Activated CD8-positive, alpha-beta T cell treated with anti-CD3 and anti-CD28 coated beads, Interleukin-2, amount 10 ng/mL, durations not matched to agents 7 days and 5 days (primary cell): ENCODE measurements at places on chromosomes 2 and 18. TPM values are rescaled to one million over a fixed set of nuclear protein-coding genes. Genes with fewer than 3 reads are reported as not detected.

DNA sequence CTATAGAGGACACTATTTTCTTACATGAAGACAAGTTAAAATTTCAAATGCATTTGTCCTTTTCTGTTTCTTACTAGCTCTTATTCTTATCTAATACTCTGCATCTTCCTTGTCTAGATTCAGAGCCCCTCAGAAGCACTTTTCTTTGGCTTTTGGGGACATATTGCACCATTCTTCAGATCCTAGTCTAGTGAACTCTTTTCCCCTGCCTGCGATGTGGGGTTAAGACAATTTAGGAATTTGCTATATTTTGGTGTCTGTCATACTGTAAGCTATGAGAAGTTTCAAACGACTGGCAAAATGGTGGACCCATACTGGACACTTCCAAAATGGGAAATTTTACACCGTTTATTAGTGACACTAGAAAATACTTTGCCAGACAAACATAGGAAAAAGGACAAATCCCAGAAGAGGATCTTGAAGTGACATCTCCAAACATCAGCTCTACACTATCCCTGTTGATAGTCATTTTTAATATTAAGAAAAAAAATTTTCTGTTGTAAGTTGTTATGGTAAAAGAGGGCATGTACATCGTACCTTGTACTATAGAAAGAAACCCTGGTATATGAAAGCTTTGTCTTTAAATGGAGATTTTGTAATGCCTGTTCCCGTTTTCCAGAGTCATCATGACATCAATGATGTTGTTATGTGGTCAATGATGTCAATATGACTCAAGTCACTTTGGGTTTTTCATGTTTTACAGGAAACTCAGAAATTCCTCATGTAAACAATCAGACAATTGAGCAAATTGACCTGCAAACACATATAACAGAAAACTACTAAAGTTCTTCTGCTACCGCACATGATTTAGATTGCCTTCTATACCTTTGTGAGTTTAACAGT lies 4.4 kb upstream of the KYNU start:
- DNase-seq = no peak

DNA sequence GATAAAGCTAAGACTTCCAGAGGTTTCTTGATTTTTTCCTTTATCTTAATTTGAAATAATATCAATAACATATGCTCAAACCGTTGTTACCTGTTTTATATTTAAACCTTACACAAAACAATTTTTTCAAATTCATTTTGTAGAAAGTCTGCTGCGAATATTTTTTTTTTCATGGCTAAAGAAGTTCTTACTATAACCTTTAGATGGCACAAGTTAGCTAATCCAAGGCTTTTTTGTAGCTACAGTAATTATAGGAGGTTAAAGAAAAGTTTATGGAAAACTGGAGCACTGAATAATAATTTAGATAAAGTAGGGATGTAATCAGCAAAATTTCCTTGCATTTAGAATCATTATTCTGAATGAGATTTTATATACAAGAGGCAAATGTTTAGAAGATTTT lies 78.0 kb upstream of the PNPT1 start:
- DNase-seq = no peak

GRCh38 chr2:224820283-224820991 lies 104.3 kb upstream of the CCDC195 start:
- DNase-seq = no peak

The GPR75 gene
- 2.8 TPM for total RNA-seq

The BMP10 gene
- total RNA-seq = not detected

GRCh38 chr18:25365242-25365641 lies 13.3 kb upstream of the ZNF521 start:
- no peak for DNase-seq

- DNase-seq = no peak
Observed at GRCh38 chr2:105383432-105384166, 15.3 kb downstream of the FHL2 start.

GRCh38 chr2:184654945-184655344 lies 56.6 kb downstream of the ZNF804A start:
- DNase-seq = no peak

DNA sequence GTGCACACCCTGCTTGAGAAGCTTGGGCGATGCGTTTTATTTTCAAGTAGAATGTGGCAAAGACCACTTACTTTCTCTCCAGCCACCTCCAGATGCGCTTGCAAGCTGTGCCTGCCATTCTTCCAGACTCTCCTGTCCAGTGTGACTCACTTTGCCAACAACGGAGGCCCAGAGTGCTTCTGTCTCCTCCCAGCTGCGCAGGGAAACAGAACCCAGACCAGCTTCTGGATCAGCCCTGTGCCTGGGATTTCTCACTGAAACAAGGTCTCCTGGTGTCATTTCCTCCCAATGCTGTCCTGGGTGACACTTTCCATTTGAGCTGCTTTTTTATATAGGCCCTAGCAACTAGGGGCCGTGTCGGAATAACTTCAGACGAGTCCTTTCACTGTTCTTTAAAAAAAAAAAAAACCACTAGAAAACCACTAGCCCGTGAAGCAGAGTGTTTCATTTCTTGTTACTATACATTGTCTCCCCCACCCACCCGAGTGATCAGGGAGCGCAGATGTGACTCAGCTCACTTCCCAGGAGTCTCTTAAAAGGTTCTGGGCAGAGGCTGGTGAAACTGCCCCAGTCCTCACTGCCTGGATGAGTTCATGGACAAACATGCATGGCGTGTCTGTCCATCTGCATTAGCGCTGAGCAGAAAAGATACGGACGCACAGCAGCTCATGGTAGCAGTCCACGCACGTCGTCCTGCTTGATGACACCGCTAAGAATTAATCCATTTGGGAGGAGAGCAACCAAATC lies 25.3 kb upstream of the RPL31 start:
- DNase-seq = no peak

DNA sequence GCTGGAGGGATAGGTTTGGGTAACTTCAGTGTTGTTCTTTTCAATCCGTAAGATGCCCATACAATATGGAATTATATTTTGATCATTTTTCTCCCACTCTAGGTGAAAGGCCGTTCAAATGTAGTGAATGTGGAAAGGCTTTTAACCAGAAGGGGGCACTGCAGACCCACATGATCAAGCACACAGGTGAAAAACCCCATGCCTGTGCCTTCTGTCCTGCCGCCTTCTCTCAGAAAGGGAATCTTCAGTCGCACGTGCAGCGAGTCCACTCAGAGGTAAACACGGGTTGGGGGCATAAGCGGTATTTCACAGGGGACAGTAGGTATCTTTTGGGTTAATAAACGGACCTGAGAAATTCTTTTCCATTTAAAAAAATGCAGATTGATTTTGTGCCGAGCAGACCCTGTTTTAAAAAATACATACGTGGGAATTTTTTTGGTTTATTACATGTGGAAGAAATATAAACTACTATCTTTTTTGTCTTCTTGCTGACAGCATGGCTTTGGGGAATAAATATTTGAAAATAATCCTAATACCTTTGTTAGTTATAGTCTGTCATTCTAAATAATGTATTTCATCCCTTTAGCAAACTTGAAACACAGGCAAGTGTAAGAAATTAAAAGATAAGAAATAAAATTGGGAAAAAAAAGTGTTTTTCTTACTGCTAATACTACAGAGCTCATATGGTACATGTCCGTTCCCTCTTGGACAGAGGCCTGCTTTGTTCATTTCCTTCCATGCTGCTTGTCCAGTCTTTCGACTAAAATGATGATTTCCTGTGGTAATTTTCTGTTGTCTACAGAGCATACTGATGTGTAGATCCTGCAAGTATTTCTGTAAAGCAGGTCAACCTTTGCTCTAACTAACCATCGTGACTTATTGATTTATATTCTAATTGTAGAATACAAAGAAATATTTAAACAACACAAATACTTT lies 53.3 kb downstream of the ZNF236 start:
- peak; percentile 66 for DNase-seq

The STRADB gene
- 30.3 TPM for total RNA-seq

DNA sequence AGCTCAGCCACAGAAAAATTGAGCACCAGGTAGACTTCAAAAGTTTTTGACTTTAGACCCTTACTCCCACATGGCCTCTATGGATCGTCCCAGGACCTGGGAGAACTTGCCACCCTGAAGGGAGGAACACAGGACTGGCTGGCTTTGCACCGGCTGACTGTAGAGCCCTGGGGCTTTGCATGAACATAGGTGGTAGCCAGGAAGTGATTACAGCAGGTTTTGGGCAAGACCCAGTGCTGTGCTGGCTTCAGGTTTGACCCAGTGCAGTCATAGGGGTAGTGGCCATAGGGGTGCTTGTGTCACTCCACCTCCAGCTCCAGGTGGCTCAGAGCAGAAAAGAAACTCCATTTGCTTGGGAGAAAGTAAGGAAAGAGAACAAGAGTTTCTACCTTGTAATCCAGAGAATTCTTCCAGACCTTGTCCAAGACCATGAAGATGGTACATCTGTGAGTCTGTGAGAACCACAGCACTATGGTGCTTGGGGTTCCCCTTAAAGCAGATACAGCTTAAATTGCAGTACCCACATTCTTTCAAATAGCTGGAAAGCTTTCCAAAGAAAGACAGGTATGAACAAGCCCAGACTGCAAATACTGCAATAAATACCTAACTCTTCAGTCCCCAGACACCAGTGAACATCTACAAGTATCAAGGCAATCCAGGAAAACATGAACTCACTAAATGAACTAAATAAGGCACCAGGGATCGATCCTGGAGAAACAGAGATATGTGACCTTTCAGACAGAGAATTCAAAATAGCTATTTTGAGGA lies 13.0 kb upstream of the SESTD1 start:
- DNase-seq = no peak

The SLC14A1 gene
- total RNA-seq = 3.8 TPM

DNA sequence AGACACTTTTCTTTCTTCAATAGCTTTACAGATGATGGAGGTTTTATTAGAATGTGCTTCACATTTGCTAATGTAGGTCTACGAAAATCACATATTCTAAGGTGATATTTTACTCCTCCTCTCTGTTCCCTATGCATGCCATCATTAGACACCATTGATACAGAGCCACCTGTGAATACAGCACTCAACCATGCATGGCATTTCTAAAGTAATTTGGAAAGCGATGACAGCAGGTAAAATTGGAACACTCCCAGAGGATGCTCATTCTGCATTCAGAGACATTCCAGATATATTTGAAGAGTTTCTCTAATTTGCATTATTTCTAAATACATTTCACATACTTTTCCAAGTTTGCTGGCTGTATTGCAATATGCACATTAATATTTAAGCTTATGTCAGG lies 65.3 kb upstream of the RIT2 start:
- no peak for DNase-seq
